ENCODE measurements at places on chromosomes 12 and 14.

GRCh38 chr14:91225025-91225424 lies 19.5 kb downstream of the GPR68 start:
- peak; percentile 49 for DNase-seq

- DNase-seq, result no peak
These were observed 17.4 kb downstream of the FZD10 start for GRCh38 chr12:130179621-130180020.

DNA sequence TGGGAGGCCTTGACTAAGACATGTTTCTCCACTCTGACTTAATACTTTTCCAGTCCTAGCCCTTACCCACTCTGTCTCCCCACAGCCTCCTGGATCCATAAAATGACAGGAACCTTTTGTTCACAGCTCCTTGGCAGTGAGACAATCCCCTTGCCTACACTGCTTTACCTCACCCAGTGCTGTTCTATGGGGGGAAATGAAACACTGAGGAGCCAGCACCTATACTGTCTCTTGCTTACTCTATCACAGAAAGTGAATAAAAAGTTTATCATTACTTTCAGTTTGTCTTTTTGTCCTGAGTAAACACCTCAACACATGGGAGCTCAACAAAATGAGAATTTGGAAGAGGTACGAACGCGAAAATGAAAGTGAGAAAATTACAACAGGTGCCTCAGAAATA lies 127.2 kb upstream of the DAAM1 start:
- no peak for DNase-seq

DNA sequence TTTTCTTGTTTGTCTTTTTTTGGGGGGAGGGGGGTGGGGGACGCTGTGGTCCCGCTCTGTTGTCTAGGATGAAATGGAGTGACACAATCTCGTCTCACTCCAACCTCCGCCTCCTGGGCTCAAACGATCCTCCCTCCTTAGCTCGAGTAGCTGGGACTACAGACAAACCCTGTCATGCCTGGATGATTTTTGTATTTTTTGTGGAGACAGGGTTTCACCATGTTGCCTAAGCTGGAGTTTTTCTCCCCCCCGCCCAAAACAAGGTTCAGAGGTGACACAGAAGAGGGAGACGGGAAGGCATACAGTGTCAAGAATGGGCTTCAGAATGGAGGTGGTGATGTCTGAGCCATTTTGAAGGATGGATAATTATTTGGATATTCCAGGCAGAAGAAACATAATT lies 116.9 kb upstream of the ATF1 start:
- DNase-seq, result no peak
